Iris pigment epithelial cell (primary cell): ENCODE measurements at places on chromosomes 6 and 20.

DNA sequence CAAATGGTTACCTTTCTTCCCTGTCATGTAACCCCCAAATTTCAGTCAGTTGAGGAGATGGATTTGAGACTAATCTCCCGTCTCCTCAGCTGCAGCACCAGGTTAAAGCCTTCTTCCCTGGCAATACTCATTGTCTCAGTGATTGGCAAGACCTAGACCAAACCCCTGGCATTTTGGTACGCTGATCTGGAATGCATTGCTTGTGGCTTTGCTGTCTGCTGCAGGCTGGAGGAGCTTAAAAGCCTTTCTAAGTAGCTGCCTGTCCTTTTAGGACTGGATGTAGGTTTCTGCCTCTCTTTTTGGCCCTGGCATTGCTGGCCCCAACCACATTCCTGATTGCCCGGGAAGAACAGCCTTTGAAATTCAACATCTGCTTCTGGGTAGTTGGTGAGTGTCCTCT is 729.6 kb upstream of the GJE1 start:
- DNase-seq, result no peak

DNA sequence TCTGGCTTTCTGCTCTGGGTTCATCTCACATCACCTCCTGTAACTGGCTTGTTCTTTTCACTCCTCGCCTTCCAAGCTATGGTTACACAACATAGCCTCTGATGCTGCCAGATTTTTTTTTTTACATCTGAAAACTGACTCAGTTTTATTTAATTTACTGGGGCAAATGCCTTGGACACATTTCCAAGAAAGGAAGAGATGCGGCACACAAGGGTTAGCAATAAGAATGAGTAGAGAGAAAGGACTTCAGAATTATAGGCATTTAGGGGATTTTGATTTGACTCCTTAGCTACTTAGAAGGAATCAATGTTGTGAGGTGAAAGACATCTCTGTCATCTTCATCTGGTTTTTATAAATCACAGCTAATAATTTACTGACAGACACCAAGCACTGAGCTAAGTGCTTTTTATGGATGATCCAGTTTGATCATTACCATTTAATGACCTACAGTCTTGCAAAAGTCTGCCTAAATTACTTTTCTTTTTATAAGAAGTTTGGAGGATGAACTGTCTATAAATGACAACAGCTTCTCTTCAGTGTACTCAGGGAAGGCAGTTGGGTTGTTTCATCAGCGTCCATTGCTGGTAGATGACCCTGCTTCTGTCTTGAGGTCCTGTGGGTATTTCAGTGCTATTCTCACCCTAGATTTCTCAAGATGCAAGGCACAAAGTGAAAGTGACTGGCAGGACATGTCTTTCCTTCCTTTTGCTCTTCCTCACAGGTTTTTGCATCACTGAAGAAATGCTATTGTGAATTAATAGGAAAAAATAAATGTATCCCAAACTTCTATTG is 31.1 kb downstream of the LAMA4 start:
- peak; percentile 93 for DNase-seq

DNA sequence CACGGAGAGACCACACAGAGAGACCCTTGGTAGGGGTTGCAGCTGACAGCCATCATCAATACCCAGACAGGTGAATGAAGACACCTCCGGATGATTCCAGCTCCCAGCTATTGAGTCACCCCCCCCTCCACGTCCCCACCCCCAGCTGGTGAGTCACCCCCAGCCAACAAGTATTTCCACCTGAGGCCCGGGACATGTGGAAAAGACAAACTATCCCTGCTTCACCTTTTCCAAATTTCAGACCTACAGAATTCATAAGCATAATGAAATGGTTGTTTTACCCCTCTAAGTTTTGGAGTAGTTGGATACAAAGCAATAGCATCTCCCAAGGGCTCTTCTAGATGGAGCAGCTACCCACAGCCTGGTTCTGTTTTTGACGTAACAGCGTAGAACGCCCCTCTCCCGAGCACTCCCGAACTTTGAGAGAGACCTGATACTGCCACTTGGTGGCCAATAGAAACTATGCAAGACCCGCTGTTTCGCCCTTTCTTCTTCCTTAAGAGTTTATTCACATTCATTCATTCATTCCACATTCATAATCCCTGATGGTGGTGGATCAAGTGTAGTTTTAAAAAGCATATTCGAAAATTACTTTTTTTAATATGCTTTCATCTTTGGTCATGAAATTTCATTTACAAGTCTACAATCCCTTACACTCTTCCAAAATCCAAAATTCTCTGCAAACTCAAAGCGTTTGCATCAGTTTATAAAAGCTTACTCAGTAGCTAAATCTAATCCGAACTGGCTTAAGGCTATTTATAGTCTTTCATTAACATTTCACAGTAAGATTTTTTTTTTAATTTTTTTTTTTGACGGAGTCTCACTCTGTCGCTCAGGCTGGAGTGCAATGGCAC is 15.1 kb upstream of the PPP1R16B start:
- DNase-seq, result peak; percentile 22

DNA sequence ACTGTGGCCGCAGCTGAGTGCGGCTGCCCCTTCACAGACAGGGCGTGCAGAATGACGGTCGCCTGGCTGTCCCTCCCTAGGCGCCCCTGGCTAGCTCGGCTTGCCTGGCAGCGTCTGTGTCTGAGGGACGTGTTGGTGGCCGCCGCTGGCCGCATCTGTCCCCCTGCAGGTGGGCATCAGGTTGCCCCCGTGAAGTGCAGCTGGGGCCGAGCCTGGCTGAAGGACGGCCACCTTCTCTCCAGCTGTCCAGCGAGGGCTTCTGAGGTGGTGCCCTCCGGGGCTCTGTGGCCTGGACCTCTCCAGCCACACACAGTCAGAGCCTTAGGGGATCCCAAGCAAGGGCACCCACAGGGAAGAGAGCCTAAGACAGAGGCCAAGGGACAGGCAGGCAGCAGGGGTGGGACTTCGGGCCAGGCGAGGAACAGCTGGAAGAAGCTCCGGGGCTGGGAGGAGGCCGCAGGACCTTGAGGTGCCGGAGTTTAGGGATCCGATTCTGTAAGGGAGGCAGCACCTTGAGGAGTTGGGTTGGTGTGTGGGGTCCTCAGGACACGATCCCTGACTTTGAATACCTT is 89.0 kb upstream of the EPB41L1 start:
- DNase-seq, result no peak

GRCh38 chr20:57218489-57218888 is 48.0 kb downstream of the BMP7 start:
- no peak for DNase-seq

- DNase-seq, result peak; percentile 81
Measured at GRCh38 chr6:143405373-143406154, 44.9 kb downstream of the ADAT2 start.

- DNase-seq, result peak; percentile 92
Measured at GRCh38 chr6:111781041-111781708, 92.1 kb downstream of the FYN start.

DNA sequence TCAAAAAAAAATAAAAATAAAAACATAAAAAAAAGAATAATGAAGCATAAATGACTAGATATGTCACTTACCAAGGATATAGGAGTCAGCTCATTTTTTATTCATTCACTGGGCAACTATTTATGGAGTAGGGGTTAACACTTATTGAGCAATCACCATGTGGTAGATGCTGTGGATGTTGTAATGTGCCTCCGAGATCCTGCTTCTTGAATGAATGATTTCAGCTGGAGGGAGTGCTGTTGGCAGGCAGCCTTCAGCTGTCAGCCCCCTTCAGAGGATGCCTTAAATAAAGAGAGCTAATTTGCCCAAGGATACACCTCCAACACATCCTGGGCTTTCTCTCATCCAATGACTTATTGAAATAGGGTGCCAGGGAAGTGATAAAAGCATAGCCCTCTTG is 229.5 kb upstream of the DTNBP1 start:
- DNase-seq, result peak; percentile 49

GRCh38 chr6:89258912-89259311 is 41.8 kb upstream of the GABRR1 start:
- no peak for DNase-seq
